ENCODE measurements at places on chromosomes 7 and 10.

DNA sequence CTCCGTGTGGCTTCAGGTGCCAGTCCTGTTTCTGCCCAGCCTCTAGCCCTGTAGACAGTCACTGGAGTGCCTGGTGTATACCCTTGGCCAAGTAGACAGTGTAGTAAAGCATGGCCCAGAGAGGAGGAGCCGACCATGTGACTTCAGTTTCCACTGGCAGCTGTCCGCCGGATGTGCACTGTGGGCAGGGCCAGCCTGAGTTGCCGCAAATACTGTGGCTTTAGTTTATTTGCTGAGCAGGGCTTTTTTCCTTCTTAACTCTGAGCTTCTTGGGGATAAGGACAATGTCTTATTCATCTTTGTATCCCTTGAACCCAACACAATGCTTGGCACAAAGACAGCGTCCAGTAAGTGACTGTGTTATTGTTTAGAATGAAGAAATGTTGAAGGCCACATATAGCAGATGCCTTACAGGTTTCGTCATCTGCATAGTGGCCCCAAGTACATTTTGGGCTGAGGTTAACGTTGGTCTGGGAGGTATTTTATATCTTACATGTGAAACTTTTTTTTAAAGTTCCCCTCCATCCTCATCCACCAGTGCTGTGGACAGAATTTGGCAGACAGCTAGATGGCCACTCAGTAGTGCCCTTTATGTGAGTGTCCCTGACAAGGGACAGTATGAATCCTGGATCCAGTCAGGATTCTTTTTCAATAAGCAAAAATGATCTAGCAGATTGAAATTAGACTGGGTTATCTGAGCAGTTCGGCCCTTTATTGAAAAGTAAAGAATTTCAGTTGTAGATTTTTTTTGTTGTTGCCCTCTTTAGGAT, 40.6 kb downstream of the CYP17A1 start:
- DNase-seq, result no peak

DNA sequence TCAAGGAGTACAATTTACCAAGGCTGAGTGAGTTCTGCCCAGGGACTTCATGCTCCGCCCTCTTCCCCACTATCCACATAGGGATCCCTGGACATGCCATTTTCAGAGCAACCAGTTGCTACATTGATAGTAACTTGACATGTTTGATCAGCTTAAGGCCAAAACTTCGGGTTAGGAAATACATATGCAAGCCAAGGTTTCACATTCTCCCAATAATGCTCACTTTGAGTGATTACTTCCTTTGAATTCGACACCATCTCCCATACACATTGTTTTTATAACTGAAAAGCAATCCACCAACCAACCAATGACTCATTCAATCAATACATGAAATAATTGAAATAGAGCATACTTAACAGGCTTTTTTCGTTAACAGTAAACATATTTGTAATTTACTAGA, 137.9 kb downstream of the GLI3 start:
- DNase-seq, result no peak

DNA sequence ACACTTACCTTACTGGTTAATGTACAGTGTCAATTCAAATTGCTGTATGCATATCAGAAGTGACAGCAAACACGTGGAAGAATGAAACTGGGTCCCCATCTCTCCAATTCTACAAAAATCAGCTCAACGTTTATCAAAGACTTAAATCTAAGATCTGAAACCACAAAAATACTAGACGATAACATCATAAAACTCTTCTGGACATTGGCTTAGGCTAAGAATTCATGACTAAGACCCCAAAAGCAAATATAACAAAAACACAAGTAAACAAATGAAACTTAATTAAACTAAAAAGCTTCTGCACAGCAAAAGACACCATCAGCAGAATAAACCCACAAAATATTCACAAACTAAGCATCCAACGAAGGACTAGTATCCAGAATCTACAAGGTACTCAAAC, 35.9 kb upstream of the PFKP start:
- no peak for DNase-seq

DNA sequence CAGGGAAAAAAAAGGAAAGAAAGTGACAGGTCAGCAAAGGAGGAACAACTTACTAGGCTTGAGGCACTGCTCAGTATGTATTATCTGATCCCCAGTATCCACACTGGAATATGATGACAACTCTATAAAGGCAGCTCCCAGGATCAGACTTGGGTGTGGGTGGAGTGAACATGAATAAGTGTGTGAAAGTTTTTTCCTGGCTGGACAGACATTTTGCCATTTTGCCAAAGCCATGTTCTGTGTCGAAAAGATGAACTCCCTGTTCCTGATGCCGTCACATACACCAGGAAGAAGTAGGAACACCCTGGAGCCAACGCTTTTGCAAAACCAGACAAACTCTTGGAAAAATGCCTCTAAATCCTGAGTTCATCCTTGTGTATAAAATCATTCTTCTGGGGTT, 143.2 kb upstream of the MEOX2 start:
- DNase-seq, result no peak

- DNase-seq, result no peak
Observed at GRCh38 chr10:90378524-90379076, 479.2 kb downstream of the HTR7 start.

GRCh38 chr10:5565671-5566581, 41.2 kb downstream of the CALML3 start:
- DNase-seq, result no peak

- DNase-seq, result no peak
Observed at GRCh38 chr7:32330602-32331001, 159.6 kb downstream of the LSM5 start.

- DNase-seq, result no peak
Observed at GRCh38 chr10:9957351-9957750, 1060.3 kb upstream of the CELF2 start.

- no peak for DNase-seq
Observed at GRCh38 chr10:31836569-31837406, 91.8 kb downstream of the ARHGAP12 start.
